M059J (cell line): ENCODE measurements at places on chromosomes 2 and 18. TPM values are rescaled to one million over a fixed set of nuclear protein-coding genes. Genes with fewer than 3 reads are reported as not detected.

DNA sequence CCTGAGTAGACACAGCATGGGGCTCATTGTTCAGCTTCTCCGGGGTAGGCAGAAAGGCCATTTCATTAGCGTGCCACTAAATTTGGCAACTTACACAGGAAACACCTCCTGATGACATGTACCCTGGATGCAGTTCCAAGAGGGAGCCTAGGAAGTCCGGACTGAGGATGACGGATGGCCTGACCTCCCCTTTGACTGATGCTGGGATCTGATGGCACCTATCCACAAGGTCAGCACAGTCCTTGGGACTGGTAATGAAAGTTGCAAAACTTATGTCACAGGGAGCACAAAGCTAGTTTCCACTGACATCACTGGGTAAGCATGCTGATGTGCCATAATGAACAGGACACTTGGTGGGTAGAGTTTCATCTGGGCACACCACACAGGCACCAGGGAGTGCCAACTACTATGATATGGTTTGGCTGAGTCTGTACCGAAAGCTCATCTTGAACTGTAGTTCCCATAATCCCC lies 126.7 kb upstream of the ARL4C start:
- peak; percentile 32 for DNase-seq

- DNase-seq: no peak
These were observed 571.9 kb upstream of the CNTNAP5 start for GRCh38 chr2:123453046-123453700.

DNA sequence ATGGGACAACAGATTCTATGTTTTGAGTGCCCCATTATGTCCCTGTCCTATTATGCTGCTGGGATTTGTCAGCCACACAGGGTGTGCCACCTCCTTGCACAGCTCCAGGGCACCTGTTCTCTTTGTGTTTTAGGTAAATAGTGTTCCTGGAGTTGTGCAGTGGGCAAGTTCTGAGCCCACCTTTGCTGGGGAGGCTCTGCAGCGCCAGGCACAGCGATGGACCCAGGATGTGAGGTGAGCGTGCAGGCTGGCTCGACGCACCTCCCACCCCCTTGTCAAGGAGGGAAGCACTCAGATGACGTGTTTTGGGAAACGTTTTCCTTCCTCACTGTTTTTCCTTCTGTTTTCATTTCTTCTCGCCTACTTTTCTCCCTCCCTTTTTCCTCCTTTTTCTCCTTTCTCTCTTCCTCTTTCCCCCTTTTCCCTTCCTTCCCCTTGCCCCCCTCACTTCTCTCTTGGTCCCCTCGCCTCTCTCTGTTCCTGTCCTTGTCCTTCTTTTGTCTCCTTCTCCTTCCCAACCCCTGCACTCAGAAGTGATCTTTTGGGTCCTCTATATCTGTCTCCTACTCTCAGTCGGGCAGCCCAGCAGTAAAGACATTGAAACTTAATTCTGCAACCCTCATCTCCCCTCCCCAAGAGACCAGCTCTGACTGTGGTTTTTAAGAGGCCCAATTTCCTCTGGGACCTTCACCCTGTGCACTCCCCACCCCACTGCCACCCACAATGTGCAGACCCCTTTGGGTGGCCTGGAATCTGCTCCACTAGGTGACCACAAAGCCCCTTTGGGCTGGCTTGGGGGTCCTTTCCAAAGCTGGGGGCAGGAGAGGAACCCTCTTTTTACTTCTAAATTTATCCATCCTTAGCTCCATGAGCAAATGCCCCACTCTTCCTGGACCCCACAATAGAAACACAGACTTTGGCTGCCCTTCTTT lies 104.0 kb downstream of the MCFD2 start:
- no peak for DNase-seq

- no peak for DNase-seq
These were observed 93.8 kb downstream of the ICOS start for GRCh38 chr2:204030322-204030721.

DNA sequence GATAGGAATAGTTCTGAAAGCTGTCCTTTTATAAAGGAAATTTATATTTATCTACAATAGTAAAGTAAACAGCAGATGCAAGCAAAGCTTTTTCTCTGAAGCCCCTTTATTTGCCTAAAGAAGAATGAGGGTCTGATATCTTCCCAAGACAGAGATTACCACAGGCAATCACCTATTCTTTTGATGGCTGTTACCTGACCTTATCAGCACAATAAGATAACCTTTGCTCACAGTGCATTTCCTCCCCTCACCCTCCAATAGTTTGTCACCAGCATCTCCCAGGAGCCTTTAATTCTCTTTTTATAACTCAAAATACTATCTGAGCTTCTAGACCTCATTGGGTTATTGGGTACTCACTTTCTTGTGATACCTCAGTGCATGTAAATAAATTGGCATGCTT lies 6.5 kb upstream of the CFAP221 start:
- DNase-seq: no peak

DNA sequence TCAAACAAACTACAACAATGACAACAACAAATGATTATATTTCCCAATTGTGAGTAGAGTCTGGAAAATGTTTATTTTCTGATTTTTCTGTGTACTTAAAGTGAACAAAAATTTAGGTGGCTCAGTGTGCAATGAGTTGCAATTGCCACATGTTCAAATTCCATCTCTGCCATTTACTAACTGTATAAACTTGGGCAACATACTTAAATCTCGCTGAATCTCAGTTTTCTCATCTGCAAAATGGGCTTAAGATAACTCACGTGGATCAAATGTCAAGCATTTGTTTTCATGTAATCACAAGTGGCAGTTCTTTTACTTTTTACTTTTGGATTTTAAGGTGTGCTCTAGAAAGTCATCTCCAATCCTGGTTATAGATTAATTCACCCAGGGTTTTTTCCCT lies 416.8 kb upstream of the HNRNPA3 start:
- DNase-seq: no peak

GBX2 gene
- total RNA-seq: 0.96 and 6.6 TPM in 2 replicates
